ENCODE measurements at places on chromosomes 1 and 21.

DNA sequence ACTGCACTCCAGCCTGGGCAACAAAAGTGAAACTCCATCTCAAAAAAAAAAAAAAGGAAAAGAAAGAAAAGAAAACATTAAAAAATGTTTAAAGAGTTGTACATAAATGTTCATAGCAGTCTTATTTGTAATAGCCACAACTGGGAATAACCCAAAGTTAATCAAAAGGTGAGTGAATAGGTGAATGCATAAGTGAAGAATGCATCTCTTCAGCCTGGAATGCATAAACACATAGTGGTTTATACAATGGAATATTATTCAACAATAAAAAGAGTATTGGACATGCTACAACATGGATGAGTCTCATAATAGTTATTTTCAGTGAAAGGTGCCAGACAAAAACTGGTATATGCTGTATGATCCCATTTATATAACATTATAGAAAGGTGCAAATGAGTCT is 18.1 kb downstream of the LDLRAD1 start:
- no peak for DNase-seq

- no peak for DNase-seq
Observed at GRCh38 chr1:30763651-30764248, 6.2 kb upstream of the LAPTM5 start.

DNA sequence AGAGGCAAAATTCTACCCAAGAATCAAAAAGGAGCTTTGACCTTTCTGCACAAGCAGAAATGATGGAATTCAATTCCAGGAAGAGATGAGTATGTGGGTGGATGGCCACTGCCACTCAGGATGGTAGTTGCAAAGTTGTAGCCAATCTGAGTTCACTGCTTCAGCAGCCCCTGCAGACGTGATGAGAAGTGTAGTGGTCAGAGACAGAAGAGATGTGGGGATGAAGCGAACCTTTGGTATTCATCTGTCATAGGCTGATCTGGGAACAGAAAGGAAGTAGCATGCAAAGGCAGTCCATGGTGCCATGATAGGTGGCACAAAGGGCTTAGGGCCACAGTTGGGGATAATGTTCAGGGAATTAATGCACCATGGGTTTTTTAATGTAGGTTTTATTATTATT is 81.1 kb upstream of the PGBD5 start:
- no peak for DNase-seq

GRCh38 chr1:86825319-86825718 is 88.6 kb downstream of the SELENOF start:
- DNase-seq, result no peak

DNA sequence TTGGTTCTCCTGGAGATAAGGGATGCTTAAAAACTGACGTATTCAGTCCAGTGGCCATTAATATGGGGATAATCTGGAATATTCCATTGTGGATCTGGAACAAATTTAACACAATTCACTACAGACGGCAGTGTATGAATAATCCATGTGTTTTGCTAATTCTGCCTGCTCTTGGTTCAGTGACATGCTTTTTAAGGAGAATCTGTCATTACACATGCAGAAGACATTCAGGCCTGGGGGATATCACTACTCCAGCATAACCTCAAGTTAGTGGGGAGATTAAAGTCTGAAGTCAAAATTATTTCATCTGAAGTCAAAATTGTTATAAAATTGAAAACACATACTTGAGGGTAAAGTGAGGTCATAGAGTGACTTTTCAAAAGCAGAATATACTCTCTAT is 789.3 kb downstream of the USP25 start:
- no peak for DNase-seq

GRCh38 chr1:44366371-44366975 is 11.4 kb upstream of the ERI3 start:
- no peak for DNase-seq

- no peak for DNase-seq
Observed at GRCh38 chr1:43037466-43037865, 78.8 kb upstream of the SLC2A1 start.

- DNase-seq, result no peak
Observed at GRCh38 chr21:40534886-40535285, 312.1 kb downstream of the DSCAM start.

DNA sequence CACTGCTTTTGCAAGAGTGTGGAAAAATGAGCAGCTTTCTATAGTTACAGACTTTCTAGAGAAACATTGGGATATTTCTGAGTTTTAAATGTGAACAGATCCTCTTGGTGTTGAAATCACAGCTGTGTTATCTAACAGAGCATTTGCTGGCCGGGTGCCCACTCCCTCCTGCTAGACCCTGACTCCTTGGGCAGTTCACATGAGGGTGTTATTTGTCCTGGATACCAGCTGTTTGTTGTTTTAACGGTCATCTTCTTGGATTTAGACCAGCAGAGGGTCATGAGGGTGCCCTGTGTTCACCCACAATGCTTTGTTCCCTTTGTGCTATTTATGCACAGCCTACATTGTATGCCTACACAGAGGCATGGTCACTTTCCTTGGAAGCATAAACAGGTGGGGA is 67.1 kb downstream of the CENPF start:
- DNase-seq, result peak; percentile 47

- no peak for DNase-seq
Observed at GRCh38 chr1:14756589-14757285, 158.3 kb downstream of the KAZN start.

- DNase-seq, result no peak
Observed at GRCh38 chr1:2968471-2968881, 52.8 kb upstream of the ACTRT2 start.

DNA sequence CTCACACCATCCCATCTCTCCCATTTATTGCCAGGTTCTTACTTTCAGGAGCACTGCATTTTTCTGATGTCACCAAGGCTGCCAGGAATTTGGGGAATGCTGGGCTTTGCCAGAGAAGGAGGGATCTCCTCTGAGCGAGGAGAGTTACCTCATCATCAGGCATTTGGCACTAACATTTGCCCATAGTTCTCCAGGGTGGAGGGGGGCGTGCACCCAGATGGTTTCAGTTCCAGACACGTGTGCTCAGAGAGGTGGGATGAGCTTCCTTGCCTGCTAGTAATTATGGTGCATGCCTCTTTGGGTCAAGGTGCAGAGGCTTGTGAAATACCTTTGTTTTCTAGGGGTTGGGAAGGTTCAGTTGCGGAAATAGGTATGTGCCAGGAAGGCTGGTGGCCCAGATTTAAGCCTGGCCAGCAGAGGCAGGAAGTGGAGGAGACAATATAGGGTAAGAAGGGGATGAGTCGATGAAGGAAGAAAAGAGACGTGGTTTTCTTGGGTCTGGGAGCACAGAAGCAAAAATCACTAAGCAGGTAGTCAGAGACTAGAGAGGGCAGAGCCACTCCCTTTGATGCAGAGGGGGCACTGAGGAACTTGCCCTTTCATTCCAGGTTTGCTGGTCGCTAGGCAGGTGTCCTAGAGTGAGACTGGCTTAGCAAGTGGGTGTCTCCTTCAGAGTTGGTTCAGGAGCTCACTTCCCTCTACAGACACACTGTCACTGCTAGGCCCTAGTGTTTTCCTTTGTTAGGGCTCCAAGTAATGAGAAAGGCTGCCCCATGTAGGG is 7.2 kb downstream of the TUFT1 start:
- DNase-seq, result peak; percentile 78

- DNase-seq, result no peak
Observed at GRCh38 chr1:150532860-150533259, 16.3 kb upstream of the ADAMTSL4 start.

- DNase-seq, result no peak
Observed at GRCh38 chr1:54989473-54989872, 9.0 kb downstream of the TMEM61 start.

- no peak for DNase-seq
Observed at GRCh38 chr1:113870778-113871177, 734 bp downstream of the PTPN22 start.

- no peak for DNase-seq
Observed at GRCh38 chr21:33640697-33641351, 717 bp downstream of the CRYZL1 start.

DNA sequence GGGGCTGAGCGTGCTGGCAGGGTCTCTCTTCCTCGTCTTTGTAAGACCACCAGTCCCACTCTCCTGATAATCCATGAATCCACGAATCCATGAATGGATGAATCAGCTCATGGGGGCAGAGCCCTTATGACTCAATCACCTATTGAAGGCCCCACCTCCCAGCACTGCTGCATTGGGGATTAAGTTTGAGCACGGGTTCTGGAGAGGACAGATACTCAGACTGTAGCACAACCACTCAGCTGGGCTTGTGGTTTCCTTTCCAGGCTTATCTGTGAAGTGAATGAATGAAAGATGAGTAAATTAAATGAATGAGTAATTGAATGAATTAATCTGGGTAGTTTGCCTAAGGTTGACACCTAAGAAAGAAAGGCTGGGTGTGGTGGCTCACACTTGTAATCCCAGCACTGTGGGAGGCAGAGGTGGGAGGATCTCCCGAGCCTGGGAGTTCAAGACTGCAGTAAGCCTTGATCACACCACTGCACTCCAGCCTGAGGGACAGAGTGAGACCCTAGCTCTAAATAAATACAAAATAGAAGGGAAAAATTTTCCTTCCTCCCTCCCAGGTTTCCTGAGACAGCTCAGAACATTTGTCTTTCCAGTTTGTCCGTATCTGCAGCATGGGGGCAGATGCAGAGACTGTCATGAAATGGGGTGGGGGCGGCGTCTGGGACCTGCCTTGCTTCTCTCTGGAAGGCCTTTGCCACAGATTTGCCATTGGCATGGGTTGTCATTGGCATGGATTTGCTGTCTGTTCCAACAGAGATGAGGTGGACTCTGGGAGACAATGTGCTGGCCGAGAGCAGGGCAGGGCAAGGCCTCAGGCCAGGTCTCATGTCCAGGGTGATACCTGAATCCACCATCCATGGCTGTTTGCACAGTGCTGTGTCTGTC is 187.7 kb upstream of the C1orf174 start:
- no peak for DNase-seq

Data from lower lobe of right lung (tissue), 2 donors.